Caki2 (cell line): ENCODE measurements at places on chromosomes 1 and 21. TPM values are rescaled to one million over a fixed set of nuclear protein-coding genes. Genes with fewer than 3 reads are reported as not detected.
A peak's percentile ranks its signal among the peaks of the same experiment; 100 is the strongest.

- peak; percentile 68 for DNase-seq
Observed at GRCh38 chr1:24070821-24071393, 41.0 kb downstream of the MYOM3 start.

- peak; percentile 80 for DNase-seq
Observed at GRCh38 chr1:193115629-193116227, 6.1 kb upstream of the CDC73 start.

DNA sequence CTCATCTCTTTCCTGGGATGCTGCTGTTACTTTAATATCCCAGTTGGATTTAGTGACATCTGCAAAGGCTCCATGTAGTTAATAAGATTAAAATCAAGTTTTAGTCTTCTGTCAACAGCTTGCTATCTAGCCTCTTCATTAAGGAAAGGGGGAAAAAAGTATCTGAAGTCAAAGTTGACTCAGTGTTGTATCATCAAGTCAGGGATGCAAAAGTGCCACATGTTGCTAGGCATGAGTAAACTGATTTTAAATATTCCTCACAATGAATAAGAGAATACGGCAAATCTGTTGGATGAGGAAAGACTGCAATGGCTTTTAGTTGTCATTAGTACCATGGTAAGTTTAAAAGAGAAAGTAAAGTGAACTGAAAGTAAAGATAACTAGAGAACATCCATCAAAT is 383.2 kb upstream of the ZRANB2 start:
- no peak for DNase-seq

DNA sequence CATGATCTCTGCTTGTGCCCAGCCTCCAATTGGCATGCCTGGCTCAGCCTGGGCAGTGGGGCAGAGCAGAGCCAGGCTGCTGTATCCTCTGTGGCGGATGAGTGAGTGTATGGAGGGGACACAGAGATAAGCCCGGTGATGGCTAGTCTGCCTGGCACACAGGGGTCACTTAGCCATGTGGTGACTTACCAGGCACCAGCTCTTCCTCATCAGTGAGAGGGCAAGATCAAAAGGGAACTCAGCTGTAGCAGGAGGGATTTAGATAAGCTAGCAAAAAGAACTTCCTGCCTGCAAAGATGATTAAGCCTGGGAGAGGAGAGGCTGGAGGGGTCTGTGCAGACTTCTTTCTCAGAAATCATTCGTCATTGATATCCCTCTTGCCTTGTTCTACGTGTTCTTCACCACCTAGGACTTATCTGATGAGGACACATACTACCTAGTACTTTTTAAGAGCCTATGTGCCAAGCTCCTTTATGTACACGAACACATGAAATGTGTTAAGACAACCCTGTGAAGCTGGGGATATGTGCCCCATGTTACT is 7.9 kb downstream of the KIF21B start:
- no peak for DNase-seq

DNA sequence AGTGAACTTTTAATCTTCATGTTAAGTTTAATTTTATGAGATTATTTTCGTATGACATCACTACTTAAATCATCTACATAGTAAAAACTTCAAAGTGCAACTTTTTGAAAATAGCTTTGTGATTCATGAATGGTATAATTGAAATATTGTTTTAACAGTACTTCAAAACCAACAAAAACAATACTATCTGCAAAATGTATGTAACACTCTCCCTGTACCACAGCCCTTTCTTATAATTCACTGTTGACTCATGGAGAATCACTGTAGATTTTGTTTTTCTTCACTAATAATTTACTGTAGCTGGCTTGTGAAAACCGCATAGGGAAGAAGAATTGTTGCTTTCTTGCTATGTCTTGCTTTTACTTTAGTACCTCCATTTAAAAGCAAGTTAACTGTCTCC is 301.4 kb upstream of the ADAMTS5 start:
- peak; percentile 74 for DNase-seq

DNA sequence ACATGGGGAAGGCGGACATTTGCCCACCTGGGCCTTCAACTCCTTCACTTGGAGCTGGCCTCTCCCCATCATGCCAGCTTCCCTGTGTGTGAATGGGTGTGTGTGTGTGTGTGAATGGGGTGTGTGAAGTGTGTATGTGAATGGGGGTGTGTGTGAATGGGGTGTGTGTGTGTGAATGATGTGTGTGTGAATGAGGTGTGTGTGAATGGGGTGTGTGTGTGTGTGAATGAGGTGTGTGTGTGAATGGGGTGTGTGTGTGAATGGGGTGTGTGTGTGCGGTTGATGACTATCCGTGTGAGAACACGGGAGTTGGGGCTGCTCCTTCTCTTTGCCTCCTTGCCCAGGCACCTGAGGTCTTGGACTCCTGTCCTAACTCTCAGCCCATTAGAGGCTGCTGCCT is 9.6 kb downstream of the MFSD2A start:
- no peak for DNase-seq

DNA sequence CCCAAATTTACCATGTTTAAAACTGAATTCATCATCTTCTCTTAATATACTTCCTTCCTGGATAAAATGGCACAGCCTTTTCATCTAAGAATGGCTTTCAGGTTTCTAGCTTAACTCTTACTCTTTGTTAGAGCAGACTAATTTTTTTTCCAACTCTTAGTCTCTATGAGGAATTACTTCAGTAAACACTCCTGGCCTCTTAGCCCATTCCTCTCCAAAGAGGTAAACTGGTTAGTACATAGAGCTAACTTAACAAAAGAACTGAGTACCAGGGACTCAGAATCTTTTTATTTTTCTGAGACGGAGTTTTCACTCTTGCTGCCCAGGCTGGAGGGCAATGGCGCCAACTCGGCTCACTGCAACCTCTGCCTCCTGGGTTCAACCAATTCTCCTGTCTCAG is 21.1 kb downstream of the FOXJ3 start:
- no peak for DNase-seq

DNA sequence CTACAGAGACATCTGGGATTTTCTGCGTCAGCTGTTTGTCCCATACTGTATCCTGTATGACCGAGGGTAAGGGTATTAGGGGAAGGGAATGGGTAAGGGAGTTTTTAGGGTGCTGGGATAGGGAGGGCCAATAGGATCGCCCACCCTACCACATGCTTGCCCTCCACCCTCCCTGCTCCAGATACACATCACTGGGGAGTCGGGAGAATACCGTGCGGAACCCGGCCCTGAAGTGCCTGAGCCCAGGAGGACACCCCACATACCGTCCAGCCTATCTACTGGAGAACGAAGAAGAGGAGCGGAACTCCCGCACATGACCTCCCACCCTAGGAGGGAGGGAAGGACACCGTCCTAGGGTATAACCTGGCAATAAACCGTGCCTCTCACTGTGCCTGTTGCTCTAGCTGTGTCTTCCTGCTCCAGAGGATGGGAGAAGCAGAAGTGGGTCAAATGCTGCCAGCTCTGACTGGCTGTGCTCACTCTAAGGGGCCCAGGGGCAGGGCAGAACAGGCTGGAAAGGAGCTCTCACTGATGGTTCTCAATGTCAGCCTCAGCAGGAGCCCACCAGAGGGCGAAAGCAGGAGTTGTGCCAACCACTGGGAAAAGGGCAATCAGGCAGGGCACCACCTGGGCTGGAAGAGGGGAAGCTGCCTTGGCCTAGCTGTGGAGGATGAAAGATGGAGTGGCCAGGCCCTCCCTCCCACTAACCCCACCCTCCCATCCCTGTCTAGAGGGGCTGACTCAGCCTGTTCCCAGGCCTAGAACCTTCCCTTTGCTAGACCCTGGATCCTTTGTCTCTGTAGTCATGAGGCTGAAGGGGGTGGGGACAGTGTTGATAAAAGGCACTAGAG is 440 bp upstream of the LENEP start:
- peak; percentile 52 for DNase-seq

DNA sequence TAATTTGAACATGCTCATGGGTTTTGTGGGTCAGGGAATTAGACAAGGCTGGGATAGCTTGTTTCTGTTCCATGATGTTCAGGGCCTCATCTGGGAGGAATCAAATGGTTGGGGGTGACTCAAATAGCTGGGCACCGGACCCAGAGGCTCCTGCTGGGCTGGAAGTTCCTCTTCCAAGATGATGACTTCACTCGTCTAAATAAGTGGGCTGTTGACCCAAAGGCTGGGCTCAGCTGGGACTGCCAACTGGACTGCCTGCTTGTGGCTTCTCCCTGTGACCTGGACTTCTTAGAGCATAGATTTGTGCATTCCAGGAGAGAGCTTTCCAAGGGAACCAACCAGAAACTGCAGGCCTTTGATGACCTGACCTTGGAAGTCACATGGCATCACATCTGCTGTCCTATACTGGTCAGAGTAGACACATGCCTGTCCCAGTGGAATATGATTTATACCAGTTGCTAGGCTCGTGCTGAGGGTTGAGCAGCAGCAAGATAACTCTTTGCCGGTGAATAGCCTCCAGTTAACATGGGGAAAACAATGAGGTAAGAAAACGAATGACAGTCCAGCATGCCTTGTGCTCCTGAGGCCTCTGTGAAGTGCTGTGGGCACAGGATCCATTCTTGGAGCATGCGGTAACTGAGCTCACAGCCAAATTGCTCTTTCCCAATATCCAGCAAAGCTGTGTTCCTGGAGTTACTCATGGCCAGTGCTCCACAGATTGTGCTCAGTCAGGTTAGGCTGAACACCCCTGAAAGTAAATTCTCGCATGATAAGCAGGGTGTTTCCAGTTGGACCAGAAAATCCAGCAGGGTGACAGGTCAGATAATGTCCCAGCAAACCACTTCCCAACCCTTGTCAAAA is 272.9 kb upstream of the TMEM51 start:
- DNase-seq, result no peak

DNA sequence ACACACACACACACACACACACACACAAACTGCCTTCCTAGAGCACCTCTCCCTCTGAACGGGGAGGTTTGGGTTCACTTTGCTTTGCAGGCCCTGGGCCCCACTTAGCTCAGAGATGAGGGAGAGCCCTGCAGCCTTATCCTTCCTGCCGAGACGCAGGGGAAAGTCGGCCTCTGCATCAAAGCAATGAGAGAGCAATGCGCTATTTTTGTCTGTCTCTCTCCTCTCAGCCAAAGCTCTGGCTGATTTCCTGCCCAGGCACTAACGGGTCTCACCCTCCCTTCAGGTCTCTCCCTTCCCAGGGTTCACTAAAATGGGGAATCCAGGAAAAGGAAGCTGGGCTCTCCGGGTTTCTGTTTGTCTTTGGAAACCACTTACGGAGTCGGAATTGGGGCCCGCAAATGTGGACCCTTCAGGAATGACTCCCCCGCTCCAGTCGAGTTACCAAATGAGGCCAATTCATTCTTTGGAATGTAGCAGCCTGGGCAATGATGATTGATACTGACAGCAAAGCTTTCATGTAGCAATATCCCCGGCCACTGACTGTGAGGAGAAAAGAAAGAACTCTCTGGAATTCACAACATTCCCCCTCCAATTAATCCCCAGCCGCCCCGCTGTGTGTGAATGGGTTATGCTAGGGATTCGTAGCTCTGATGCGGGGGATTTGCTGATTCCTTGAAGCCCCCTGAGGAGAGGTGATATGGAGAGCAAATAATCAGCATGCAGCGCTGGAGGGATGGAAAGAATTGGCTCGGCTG is 61.5 kb upstream of the WLS start:
- DNase-seq, result no peak

GRCh38 chr1:185458670-185459069 is 141.6 kb upstream of the IVNS1ABP start:
- no peak for DNase-seq

NR1I3 gene
- not detected in 2 replicates for total RNA-seq

SHISA4 gene
- total RNA-seq, result 36.4 and 36.9 TPM in 2 replicates
